ENCODE measurements at places on chromosomes 6 and 20.

DNA sequence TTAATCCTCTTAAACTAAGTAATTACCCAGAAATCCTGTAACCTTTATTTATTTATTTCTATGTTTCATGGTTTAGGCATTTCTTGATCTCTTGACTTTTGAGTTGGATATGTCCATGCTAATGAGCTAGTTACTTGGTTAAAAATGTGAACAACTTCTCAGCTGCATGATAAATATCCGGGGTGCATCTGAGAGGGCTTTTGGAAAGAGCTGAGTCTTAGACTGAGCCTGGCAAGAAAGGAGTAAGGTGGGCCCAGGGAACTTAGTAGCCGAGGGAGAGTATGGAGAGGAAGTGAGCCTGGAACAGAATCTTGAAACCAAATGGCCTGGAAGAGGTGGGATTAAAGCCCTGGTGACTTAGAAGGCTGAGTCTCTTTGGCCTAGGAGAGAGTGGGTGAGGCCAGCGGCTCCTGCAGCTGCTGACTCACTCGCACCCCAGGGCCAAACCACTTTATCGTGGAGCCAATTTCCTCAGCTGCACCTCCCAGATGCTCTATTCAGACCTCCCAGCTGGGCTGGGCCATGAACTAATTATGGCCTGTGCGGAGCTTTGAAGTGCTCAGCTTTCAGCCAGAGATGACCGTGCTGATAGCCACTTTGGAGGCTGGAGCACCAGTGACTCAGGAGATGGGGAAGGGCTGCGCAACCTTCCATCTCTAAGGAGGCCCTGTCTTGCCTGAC is 19.1 kb downstream of the TGM3 start:
- no peak for DNase-seq

GRCh38 chr20:9149087-9149486 is 80.2 kb downstream of the PLCB4 start:
- no peak for DNase-seq

DNA sequence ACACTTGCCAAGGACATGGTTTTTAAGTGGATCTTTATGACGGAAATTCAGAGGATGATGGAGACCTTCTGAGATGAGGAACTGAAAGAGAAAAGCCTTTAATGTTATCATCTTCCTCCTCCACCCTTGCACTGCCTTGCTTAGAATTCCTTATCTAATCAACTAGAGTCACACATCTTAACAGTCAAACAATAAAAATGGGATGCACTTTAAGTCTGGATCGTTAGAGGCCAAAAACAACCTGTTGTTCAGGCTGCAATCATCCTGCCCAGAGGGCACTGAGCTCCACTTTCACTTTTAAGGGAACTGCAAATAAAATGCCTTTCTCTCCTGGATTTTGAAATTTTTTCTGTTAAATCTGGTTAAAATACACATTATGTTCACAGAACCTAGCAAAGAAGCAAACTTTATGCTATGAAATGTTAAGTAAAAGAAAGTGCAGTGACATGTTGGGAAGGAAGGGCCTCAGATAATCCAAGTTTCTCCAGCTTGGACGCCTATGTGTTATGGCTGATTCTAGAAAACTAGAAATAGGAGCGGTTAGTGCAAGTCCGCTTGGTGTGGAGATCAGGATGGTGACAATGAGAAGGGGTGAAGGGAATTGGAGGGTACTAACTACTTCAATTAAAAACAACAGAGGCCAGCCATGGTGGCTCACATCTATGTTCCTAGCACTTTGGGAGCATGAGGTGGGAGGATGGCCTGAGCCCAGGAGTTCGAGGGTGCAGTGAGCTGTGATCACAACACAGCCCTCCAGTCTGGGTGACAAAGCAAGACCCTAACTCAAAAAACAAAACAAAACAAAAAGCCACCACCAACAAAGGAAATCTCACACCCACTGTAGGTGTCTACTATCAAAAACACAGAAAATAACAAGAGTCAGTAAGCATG is 66.4 kb upstream of the KIF13A start:
- no peak for DNase-seq

GRCh38 chr20:29409833-29410805 is 1847.3 kb upstream of the DEFB115 start:
- DNase-seq: no peak

GRCh38 chr6:149681209-149681608 is 32.7 kb upstream of the KATNA1 start:
- no peak for DNase-seq

- DNase-seq: no peak
Observed at GRCh38 chr20:38267296-38267695, 6.8 kb upstream of the KIAA1755 start.

DNA sequence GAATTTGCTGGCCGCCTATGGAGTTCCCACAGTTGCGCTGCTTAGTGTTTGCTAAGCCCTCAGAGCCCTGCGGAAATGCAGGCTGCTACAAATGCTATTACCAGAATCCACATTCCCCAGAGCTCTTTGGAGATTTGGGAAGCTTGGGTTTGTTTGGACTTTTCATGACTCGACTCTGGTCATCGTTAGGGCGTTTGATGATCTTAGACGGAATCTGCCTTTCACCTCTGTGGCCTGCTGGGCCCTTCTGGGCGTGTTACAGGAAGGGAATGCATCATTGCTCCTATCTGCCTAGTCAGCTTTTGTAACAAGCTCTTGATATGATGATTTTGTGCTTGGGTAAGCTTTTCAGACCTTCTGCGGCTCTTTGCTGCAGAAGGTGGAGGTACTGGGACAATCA is 50.8 kb downstream of the EYA2 start:
- no peak for DNase-seq

GRCh38 chr20:15523400-15523799 is 1049.8 kb downstream of the KIF16B start:
- DNase-seq: no peak

DNA sequence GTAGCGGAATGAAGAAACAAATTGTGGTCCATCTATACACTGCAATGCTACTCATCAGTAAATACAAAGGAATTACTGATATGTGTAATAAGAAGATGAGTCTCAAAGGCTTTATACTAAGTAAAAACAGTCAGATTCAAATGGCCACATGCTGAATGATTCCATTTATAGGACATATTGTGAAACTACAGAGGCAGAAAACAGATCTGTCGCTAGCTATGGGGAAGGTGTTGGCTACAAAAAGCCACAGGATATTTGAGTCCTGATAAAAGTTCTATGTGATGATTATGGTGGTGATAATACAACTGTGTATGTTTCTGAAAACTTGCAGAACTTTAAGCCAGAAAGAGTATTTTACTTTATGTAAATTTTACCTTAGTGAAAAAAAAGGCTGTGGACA is 313.2 kb downstream of the HDGFL1 start:
- DNase-seq: no peak

DNA sequence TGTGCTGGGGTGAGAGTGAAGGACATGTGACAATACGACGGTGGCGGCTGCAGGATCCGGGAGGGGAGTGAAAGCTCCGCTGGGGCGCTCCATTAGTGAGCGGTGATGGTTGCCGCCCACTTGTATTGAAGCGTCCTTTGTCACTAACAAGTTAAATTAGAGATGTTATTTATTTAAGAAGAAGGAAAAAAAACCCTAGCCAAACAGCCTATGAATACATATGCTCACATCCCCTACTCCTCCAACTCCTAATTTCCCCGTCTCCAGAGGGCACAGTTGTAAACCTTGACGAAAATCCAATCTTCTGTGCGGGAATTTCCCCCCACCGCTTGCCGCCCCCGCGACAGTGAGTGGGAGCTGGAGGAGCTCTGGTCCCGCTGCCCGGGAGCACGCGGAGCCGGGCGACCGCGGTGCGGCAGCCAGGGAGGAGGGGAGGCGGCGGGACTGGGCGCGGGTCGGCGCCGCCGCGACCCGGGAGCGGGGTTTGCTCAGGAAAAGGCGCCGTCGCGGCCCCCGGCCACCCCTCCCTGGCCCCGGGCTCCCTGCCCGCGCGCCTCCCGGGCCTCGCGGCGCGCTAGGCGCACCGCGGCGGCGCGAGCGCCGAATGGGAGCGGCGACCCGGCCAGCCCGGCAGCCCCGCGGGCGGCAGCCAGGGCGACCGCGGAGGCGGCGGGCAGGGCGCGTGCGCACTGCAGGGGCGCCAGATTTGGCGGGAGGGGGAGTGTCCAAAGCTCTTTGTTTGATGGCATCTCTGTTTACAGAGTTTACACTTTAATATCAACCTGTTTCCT is at the start of gene MYB:
Gene MYB (plus strand): TSS at position 767 of the 791 bp plus-strand sequence. CDS start 206 bp downstream, outside the sequence.
- DNase-seq: peak; percentile 63

DNA sequence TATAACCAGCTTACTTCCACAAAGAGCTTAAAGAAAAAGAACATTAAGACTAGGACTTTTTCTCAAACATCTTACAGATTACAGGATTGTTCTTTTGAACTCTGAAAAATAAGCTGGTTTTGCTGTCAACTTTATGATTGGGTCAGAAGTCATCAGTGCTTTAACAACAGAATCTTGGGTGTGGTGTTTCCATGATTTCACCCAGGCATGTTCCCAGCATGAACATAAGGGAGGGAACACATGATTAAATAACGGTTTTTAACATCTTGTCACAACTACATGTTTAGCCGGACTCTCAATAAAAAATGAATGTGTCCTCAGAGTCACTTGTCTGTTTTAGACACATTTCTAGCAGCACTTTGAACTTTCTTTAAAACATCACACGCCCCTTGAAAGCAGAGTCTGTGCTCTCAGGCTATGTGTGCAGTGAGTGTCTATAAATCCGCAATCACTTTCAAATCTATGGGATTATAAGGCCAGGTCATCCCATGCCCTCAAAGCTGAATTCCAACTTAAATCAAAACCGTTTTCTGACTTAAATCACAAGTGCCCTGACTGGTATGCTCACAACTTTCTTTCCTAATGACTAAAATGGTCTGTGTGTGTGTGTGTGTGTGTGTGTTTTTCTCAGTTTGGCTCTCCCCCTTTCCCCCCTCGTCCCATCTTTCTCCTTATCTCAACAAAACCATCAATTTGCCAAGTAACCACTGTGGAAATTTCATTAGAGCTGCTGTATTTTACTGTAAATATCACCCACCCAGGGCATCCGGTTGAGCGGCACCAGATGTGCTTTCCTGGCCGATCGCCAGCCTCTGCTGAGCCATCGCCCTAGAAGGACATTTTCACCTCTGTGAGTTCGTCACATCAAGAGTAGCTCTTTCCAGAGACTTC is 216.8 kb upstream of the DTNBP1 start:
- DNase-seq: peak; percentile 18

DNA sequence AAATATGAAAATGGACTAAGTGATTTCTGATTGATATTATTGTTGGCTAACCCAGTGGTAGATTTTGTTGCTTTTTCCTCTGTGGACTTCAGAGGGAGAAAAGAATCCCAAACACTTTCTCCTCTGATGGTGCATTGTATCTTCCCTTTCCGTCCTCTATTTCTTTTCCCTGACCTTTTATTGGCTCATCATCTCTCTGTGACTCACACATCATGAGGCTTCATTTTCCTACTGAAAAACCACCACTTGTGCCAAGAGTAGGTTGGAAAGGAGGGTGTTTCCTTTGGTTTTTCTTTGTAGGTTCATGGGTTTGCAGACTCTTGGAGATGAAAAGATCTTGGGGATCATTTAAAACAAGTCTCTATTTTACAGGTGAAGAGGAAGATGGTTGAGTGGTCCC is 311.7 kb upstream of the JAG1 start:
- no peak for DNase-seq

DNA sequence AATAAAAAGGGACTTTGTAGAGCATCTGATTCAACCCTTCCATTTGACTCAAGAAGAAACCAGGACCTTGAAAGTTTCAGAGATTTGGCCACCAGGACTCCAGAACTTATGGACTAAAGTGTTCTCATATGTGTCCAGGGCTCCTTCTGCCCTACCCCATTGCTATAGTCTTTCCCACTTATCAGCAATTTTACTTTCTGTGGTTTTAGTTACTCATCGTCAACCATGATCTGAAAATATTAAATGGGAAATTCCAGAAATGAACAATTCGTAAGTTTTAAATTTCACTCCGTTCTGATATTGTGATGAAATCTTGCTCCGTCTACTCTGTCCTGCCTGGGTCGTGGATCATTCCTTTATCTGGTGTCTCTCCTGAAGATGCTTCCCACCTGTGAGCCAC is 259.8 kb downstream of the PHACTR1 start:
- DNase-seq: no peak

- no peak for DNase-seq
Observed at GRCh38 chr20:49496043-49496442, 13.6 kb upstream of the KCNB1 start.

GRCh38 chr6:40986364-40986763 is 52.7 kb downstream of the UNC5CL start:
- DNase-seq: no peak

GRCh38 chr6:89547281-89547680 is 91.3 kb downstream of the LYRM2 start:
- DNase-seq: no peak

DNA sequence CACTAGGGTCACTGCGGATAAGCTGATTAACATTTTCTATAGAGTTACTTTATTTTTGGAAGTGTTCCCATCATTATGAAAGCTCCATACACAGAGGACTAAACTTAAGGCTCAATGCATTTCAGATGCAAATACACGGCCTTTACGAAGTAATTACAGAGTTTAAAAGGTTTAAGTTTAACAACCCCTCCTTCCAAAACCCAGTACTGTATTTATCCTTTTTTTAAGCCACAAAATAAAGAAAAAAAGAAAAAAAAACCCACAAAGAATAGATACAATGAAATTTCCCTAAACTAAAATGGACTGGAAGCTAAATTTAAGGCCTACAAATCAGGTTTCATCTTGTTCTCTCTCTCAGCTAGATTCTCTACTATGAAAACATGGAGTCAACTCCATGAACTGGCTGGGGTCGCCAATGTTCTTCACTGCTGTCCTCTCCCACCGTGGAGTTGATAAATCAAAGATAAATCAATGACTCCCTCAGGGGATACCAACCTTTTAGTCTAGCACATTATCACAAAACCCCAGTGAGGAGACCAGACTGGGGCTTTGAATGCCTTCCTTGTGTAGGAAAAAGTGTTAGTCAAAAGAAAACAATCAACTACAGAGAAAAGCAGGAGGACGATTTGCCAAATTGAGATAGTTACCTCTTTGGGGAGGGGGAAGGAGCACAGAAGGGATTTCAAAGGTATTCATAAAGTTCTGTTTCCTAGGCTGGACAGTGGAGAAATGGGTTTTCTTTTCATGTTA is 52.5 kb downstream of the TNFRSF21 start:
- no peak for DNase-seq

DNA sequence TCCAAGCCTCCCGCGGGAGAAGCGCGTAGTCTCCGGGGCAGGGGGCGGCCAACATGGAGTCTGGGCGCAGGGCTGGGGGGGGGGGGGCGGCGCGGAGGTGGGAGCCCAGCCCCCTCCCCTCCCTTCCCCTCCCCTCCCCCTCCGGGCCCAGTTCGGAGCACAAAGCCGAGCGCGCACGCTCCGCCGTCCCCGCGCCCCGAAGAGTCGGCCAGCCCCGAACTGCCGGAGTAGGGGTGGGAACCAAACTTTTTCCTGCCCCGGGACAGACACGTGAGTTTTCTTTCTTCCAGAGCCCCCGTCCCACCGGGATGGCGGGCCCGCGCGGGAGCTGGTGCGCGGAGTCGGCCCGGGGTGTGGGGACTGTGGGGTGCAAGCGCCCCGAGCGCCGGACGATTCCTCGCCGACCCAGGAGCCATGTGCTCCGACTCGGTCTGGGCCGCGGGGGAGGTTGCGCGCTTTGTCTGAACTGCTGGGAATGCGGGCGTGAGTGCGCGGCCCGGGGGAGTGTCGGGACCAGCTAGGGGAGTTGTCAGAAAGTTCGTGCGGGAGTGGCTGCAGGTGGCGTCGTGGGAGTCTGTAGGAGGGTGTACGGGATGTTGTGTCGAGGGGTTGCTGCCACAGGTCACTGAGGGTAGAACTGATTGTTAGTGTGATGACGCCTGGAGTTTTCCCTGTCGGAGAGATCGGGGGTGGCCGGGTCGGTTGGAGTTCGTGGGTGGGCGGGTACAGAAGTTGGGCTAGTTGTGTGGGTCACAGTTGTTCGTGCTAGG is 1.2 kb downstream of the TGIF2 start:
- peak; percentile 34 for DNase-seq

Measured in stimulated activated CD8-positive, alpha-beta memory T cell treated with anti-CD3 and anti-CD28 coated beads, Interleukin-2, amount 100 ng/mL, for 48 hours (primary cell).